ENCODE measurements at places on chromosomes 1 and 21.

DNA sequence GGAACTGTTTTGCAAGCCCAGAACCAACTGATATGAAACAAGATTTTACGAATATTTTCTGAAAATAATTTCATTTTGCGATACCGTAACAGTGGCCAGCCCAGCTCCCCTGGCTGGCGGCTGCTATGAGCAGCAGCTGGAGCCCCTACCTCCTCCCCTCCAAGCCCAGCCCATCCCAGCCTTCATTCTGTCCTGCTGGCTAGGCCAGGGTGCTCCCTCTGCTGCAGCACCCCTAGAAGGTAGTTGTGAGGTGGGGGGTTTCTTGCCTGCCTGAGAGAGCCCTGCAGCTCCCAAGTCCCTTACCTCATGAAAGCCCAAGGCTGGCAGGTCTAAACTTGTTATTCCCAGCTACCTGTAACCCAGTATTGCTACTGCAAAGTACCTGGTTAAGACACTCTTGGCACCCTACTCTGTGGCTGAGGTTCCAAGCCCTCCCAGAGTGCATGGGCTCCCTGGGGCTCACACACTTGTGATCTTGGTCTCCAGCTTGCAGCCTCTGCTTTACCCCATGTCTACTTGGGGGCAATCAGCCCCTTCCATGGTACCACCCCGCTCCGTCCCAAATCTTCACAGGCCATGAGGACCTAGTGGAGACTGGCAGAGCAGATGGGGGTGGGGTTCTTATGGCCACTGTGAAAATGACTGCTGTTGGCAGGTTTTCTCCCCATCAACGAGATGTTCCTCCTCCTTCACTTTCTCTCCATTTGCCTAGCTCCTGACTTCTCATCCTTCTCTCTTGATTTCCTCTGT, 239.8 kb downstream of the TRABD2B start:
- DNase-seq = no peak

DNA sequence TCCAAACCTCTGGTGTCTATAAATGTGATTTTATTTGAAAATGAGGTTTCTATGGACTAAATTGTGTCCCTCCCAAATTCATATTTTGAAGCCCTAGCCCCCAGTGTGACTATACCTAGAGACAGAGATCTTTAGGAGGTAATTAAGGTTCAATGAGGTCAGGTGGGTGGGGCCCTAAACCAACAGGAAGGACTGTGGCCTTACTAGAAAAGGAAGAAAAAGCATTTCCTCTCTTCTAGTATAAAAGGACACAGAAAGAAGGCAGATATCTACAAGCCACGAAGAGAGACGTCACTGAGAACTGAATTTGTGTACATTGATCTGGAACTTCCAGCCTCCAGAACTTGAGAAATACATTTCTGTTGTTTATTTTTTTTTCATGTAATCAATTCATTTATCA, 123.1 kb upstream of the RUNX1 start:
- no peak for DNase-seq

GRCh38 chr1:117658676-117659075, 52.8 kb downstream of the TENT5C start:
- no peak for DNase-seq

DNA sequence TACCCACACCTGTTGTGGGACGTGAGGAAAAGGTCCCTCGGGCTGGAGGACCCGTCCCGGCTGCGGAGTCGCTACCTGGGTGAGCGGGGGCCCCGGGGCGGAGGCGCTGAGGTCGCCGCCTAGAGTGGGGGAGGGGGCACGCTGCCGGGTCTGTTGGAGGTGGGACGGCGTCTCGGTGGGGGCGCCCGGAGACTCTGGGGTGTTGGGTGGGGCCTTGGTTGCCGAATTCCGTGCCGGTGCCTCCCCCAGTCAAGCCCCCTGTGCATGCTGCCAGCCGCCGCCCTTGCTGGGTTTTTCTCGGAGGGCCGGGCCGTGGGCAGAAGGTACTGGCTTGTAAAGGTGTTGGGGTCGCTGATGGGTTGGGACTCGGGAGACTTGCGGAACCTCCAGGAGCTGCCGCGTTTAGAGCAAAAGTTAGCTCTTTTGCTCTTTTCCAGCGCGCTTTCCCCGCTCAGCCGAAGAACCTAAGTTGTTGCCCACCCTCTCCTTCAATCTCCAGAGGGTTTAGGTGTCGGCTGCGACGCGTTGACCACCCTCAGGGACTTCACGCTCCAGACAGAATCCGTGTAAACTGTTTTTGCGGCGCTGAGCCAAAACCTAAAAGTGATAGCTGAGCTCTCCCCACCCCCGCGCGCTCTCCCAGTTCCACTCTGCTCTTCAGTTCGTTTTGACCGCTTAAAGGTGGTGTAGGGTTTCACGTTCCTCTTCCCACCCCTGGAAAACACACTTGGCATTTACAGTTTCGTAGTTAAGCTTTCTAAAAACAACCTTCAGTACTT, at the start of gene MPC2:
MPC2 (minus strand) TSS at position 143 of the 779 bp plus-strand sequence. CDS start 1,231 bp downstream, outside the sequence.
- peak; percentile 89 for DNase-seq

DNA sequence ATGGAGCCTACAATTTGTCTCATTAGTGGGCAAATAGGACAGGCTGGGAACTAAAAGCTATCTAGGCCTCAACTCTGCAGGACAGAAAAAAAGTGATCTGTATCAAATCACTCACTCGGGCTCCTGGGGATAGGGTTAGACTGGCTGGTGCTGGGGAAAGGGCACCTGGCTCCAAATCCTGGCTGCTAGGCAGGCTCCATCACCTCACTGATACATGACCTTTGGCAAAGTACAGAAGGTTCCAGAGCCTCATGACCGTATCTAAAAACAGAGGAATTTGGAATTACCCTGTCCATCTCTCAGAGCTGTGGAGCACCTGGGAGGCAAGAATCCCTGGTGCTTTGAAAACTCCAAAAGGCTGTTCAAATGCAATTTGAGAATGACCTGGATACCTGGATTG, 51.7 kb downstream of the SUSD4 start:
- no peak for DNase-seq

DNA sequence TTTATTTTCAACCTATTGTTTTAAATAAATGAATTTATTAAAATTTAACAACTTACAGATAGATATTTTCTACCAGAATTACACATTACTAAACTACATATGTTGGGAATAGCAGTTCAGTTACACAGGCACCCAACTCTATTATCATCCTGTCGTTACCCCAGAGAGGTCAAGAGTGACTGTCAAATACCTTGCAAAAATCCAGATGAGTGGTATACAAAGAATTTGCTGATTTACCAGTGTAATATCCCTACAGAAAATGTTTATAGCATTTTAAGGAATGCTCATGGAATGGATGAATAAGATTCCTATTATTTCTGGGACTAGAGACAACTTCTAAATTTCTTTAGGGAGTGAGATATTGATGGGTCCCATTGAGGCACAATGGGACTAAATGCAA, 300.7 kb upstream of the RGS18 start:
- no peak for DNase-seq

DNA sequence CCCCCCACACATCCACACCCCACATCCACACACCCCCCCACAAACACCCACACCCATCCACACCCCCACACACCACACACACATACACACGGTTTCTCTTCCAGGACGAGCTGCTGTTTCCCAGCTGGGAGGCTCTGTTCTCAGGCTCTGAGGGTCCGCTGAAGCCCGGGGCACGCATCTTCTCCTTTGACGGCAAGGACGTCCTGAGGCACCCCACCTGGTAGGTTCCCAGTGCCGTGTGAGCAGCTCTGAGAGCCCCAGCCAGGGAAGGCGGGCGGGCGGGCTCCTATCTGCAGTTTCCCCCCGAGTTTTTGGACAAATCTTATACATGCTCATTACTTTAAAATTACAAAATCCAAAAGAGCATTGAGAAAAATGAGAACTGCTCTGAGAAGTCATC, 31.2 kb downstream of the SLC19A1 start:
- DNase-seq = no peak

GRCh38 chr1:56357927-56358690, 221.3 kb downstream of the PLPP3 start:
- no peak for DNase-seq

DNA sequence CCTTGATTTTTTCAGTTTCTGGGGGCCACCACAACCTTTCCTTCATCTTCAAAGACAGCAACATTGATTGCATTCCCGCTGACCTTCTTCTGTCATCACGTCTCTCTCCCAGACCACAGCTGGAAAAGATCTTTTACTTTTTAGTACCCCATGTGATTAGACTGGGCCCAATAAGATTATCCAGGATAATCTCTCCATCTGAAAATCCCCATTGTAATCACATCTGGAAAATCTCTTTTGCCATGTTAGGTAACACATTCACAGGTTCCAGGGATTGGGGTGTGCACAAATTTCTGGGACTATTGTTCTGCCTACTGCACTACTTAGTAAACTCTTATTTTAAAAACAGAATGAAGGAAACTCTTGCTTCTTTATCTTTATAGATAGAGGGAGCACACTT, 47.1 kb upstream of the INSL5 start:
- peak; percentile 4 for DNase-seq

DNA sequence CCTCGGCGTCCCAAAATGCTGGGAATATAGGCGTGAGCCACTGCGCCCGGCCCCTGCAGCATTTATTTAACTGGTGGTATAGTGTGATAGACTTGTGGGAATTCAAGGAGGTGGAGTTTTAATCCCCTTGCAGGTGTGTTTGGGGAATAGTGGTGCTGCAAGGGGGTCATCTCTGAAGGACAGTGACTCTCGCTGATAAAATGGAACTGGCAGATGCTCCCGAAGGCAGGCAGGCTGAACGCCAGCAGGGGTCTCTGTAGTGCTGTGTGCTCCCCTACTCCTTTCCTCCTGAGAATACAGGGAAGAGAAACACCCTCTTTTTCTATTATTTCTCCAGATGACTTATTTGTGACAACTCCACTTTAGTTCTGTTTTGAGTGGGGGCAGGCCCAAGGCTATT, 4.0 kb downstream of the OSCP1 start:
- DNase-seq = no peak

GRCh38 chr1:100438789-100439188, 86.5 kb downstream of the CDC14A start:
- no peak for DNase-seq

GRCh38 chr1:224308064-224308463, 21.9 kb downstream of the NVL start:
- no peak for DNase-seq

DNA sequence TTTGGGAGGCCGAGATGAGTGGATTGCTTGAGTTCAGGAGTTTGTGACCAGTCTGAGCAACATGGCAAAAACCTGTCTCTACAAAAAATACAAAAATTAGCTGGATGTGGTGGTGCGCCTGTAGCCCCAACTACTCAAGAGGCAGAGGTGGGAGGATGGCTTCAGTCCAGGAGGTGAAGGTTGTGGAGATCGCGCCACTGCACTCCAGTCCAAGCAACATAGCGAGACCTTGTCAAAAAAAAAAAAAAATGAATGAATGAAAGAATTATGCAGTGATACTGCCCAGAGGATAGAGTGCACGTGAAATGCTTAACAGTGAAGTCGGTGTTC, 429 bp upstream of the DPH2 start:
- no peak for DNase-seq

GRCh38 chr1:93559045-93559444, 111.1 kb downstream of the FNBP1L start:
- no peak for DNase-seq

DNA sequence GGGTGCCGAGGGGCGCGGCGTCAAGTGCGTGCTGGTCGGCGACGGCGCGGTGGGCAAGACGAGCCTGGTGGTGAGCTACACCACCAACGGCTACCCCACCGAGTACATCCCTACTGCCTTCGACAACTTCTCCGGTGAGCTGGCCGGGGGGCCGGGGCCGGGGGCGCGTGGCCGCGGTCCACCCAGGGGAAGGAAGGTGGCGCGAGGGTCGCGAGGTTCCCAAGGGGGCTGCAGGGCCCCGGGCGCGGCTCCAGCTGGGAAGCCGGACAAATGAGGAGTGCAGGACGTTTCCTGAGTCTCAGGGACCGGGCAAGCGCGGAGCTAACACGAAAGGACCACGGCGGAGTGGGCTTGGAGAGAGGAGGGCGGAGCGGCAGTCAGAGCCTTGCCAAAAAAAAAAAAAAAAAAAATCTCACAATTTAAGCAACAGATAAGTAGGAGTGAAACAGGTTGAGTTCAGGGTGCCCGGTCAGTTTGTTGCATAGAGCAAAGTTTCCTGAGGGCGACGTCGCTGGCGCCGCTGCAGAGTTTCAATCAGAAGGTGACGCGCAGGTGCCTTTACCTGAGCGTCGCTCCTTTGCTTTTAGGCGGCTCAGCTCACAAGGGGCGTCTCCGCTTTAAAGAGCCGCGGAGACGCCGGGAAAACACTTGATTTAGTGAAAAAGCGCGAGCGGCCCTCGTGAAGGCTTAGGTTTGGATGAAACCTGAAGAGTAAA, 750 bp downstream of the RHOU start:
- peak; percentile 44 for DNase-seq

- no peak for DNase-seq
These were observed 12.4 kb downstream of the ZBTB18 start for GRCh38 chr1:244063498-244063897.

- peak; percentile 87 for DNase-seq
These were observed 708 bp downstream of the CDA start for GRCh38 chr1:20589331-20590278.

DNA sequence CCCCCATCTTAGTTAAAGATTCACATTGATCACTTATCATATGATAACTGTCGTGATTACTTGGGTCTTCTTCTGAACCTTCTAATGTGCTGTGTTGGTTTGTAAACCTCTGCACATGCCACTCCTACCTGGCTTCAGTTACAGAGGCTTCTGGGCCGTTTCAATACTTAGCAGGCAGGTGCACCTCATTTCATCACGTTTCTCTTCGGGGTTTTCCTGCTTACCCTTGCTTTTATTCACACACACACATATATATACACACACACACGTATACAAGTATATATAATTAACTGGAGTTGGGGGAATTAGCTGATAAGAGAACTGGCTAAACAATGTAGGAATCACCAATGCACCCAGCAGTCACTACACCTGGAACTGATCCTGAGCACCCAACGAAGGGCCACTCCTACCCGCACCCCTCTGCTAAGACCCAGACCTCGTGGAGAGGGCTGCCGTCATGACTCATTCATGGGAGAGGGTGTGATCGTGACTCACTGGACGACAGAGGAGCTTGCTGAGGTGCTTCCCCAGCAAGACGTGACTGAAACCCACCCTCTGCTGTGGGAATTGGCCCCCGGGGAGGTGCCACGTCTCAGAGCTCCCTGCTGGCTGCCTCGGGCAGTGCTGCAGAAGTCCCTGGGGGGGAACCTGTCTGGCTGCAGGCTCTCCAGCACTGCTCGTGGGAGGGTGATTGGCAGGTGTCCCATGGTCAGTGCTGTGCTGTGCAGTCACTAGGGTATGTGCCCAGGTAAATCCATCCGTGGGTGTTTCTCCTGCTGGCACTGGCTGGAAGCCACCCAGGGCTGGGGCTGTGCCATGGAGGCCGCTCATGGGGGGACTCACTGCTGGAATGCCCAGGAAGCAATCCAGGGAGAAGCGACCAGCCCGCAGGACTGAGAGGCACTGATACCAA, 166.6 kb downstream of the DYRK1A start:
- DNase-seq = peak; percentile 51

Data from fibroblast of villous mesenchyme (primary cell).